Foreskin fibroblast (primary cell): ENCODE measurements at places on chromosomes 3 and 15.

- DNase-seq: peak; percentile 56
These were observed 613 bp downstream of the ATP1B3 start for GRCh38 chr3:141876891-141877621.

- DNase-seq: peak; percentile 90
These were observed 22.8 kb downstream of the MYO1E start for GRCh38 chr15:59349680-59350420.

DNA sequence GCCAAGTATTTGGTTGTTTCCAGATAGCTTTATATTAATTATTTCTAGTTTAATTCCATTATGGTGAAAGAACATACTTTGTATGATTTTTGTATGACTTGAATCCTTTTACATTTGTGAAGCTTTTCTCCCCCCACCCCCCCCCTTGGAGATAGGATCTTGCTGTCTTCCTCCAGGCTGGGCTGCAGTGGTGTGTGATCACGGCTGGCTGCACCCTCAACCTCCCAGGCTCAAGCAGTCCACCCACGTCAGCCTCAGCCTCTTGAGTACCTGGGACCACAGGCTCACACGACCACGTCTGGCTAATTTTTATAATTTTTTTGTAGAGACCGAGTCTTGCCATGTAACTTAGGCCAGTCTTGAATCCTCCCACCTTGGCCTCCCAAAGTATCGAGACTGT lies 29.5 kb downstream of the ARL8B start:
- no peak for DNase-seq

- DNase-seq: no peak
These were observed 57.4 kb downstream of the CDCP1 start for GRCh38 chr3:45088543-45089358.

DNA sequence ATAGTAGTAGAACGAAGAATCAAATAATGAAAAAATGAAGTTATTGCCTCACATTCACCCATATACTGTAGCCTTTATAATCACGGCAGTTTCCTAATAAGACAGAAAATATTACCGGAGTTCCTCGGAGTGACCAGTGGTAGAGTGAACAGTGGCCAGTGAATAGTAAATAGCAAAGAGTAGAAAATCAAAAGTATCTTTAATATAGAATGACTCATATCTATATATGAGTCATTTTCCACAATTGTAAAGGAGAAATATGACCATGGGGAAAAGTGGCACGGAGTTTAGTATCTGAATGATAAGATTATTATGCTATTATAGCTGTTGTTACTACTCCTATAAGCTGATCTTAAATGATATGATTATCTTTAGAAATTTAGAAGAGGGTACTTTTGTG lies 38.5 kb downstream of the ZBTB20 start:
- peak; percentile 9 for DNase-seq

DNA sequence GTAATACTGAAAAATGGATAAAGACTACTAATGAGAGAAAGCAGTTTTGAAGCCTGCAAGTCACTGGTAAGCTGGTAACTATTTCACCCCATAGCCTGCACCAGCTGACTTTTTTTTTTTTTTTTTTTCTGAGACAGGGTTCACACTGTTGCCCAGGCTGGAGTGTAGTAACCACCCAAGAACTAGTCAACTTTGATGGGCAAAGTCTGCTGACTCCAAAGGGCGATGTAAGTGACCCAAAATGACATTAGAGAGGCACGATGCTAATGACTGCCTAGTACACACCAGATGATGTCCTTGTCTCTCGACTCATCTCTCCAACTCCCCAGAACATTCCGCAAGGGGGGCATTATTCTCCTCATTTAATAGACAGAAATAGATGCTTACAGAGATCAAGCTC lies 12.9 kb upstream of the TMEM41A start:
- DNase-seq: no peak

GRCh38 chr15:80739919-80740318 lies 39.3 kb upstream of the CEMIP start:
- no peak for DNase-seq

DNA sequence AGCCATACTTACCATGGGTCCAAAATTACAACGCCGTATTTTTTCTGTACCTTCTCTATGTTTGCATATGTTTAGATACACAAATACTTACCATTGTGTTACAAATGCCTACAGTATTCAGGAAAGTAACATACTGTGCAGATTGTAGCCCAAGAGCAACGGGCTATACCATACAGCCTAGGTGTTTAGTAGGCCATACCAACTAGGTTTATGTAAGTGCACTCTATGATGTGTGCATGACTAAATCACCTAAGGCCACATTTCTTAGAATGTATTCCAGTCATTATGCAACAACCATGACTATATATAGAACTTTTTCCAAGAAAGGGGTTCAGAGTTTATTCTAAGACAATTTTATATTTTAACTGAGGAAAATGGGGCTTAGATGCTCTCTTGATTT lies 411.7 kb downstream of the MAGI1 start:
- peak; percentile 31 for DNase-seq

- DNase-seq: no peak
These were observed 815.9 kb downstream of the VGLL3 start for GRCh38 chr3:86175051-86175536.

- DNase-seq: no peak
These were observed 56.3 kb downstream of the SLCO2A1 start for GRCh38 chr3:133973249-133973980.

- DNase-seq: no peak
These were observed 48.1 kb upstream of the THUMPD3 start for GRCh38 chr3:9314796-9315195.

- no peak for DNase-seq
These were observed 11.0 kb upstream of the PCYT1A start for GRCh38 chr3:196298521-196298920.

- peak; percentile 34 for DNase-seq
These were observed 32.8 kb downstream of the ZNF589 start for GRCh38 chr3:48273594-48274211.

GRCh38 chr15:79054350-79054749 lies 36.2 kb downstream of the RASGRF1 start:
- no peak for DNase-seq

GRCh38 chr15:33671456-33671855 lies 296.8 kb upstream of the CHRM5 start:
- no peak for DNase-seq

GRCh38 chr3:130459944-130460343 lies 57.0 kb upstream of the COL6A6 start:
- DNase-seq: peak; percentile 3
